A375 (cell line): ENCODE measurements at places on chromosomes 13 and 19. TPM values are rescaled to one million over a fixed set of nuclear protein-coding genes. Genes with fewer than 3 reads are reported as not detected.

The ZNF175 gene
- 2.3 and 3.4 TPM in 2 replicates for total RNA-seq

The CNFN gene
- 0.80 and 5.1 TPM in 2 replicates for total RNA-seq

The FAM216B gene
- total RNA-seq, result not detected in 2 replicates

The SPRED3 gene
- 8.5 and 10.9 TPM in 2 replicates for total RNA-seq

The IL12RB1 gene
- total RNA-seq, result 0.48 and 0.64 TPM in 2 replicates
